ENCODE measurements at places on chromosomes 4 and X. TPM values are rescaled to one million over a fixed set of nuclear protein-coding genes. Genes with fewer than 3 reads are reported as not detected.

The HERC5 gene
- total RNA-seq = 3.0 TPM

The EPHA5 gene
- not detected for total RNA-seq

The ARR3 gene
- total RNA-seq = not detected

The SLC2A9 gene
- total RNA-seq = 67.5 TPM

The CD40LG gene
- total RNA-seq = not detected

The EPGN gene
- 0.96 TPM for total RNA-seq

The ANKRD37 gene
- 11.9 TPM for total RNA-seq

The SH3RF1 gene
- total RNA-seq = 33.2 TPM

The GNRHR gene
- total RNA-seq = not detected

The UFSP2 gene
- 37.3 TPM for total RNA-seq

The AVPR2 gene
- total RNA-seq = 2.3 TPM

The USP17L25 gene
- total RNA-seq = not detected

The EDA2R gene
- total RNA-seq = 4.4 TPM

The STK32B gene
- 0.94 TPM for total RNA-seq

The ESX1 gene
- not detected for total RNA-seq

The MAGEH1 gene
- total RNA-seq = 19.1 TPM

The KCNIP4 gene
- total RNA-seq = 1.7 TPM

The MTTP gene
- total RNA-seq = not detected

The PNMA5 gene
- not detected for total RNA-seq

The ZNF280C gene
- 8.3 TPM for total RNA-seq

The ZDHHC15 gene
- 1.8 TPM for total RNA-seq

The VCX2 gene
- not detected for total RNA-seq

The FRG2 gene
- not detected for total RNA-seq

The GALNTL6 gene
- total RNA-seq = 0.29 TPM

The UGT8 gene
- 2.2 TPM for total RNA-seq

The ATG4A gene
- 12.4 TPM for total RNA-seq

The SUPT20HL2 gene
- 0.57 TPM for total RNA-seq

The CFP gene
- 4.3 TPM for total RNA-seq

The PPP2R2C gene
- total RNA-seq = 2.8 TPM

The TXK gene
- total RNA-seq = 7.8 TPM

The CYP4V2 gene
- 47.3 TPM for total RNA-seq

The FGFBP1 gene
- total RNA-seq = not detected

The CITED1 gene
- not detected for total RNA-seq

The BRS3 gene
- 0.18 TPM for total RNA-seq

The ADAMTS3 gene
- 0.94 TPM for total RNA-seq

The MTMR8 gene
- total RNA-seq = 13.0 TPM

The NALF2 gene
- total RNA-seq = 2.0 TPM

The CXCL11 gene
- 0.31 TPM for total RNA-seq

The EGFL6 gene
- 0.78 TPM for total RNA-seq

The TKTL1 gene
- not detected for total RNA-seq

The HAND2 gene
- 0.21 TPM for total RNA-seq

The NPY5R gene
- total RNA-seq = 0.99 TPM

The FTHL17 gene
- total RNA-seq = not detected

The MAGEB17 gene
- not detected for total RNA-seq

The TSC22D3 gene
- 240 TPM for total RNA-seq

Measured in ureter (tissue), 1 donor.